ENCODE measurements at places on chromosomes 7 and 10.

DNA sequence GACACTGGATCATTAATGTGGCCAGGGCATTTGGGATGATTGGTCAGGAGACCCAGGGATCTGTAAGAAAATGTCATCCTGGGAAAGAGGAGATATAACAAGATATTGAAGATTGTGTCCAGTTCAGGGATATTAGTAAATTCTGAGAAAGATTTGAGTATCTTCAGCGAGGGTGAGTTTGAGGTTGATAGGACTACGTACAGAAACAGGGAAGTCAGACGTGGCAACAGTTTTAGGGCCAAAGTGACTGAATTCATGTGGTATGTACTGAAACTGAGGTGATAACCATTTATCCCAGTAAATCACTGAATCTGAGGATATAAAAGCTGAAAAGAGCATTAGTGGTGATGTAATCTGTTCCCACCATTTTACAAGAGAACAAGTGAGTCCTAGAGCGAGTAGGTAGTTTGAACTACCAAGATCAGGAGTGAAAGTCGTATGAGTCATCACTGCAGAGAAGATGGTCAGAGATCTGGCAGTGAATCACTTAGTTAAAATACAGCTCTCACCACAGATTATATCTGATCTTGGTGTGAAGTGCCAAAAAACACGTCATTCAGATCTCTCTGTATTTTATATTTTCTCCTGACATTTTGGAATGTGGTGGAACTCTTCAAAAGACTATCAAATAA lies 220.5 kb downstream of the CDK14 start:
- no peaks in the 10 kb centered on the region for H3K4me1 ChIP-seq
- no peak overlapping the region for H3K4me3 ChIP-seq
- no peaks in the 10 kb centered on the region for H3K36me3 ChIP-seq
- no peak for DNase-seq
- no peaks in the 10 kb centered on the region for H3K27me3 ChIP-seq

DNA sequence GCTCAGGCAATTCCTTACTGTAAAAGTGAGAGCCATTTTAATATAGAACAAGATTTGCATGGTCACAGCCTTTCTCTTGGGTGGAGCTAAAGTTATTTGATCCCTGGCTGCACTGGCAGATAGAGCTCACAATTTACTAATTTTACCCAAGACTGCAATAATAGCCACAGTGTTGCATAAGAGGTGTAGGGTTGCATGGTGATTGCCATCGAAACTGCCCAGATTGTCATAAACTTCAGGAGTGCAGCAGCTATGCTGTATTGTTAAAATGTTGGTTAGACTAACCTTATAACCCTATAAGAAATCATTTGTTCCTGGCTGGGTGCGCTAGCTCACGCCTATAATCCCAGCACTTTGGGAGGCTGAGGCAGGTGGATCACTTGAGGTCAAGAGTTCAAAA lies 50.0 kb downstream of the VCL start:
- H3K27ac ChIP-seq: no peak overlapping the region
- no peaks in the 10 kb centered on the region for H3K36me3 ChIP-seq
- DNase-seq: no peak

DNA sequence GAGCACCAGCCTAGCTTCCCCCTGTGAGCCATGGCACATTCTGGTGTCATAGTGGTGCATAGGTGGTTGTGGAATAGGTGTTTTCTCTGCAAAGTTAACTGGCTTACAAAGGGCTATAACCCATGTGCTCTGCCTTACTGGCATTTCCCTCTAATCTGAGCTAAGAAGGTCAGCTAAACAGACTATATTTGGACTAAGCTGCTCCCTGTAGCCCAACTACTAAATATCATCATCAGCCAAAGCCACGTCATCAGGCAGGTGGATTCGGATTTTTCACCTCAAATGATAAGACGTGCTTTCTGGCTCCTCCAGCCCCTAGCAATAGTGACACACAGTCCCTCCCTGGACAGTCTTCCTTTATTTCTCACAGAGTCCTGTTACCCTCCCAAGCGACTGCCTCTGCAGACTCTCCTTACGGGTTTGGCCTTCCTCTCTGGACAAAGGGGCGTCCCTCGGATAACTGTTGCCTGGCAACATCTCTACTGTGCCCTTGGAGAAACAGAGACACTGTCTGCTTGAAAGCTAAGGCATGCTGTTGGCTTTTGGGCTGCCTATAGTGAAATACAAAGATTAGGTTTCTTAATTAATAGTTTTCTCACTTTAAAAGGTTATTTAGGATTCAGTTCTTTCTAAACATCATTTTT lies 9.1 kb downstream of the SLC13A4 start:
- H3K4me3 ChIP-seq: no peak overlapping the region
- H3K36me3 ChIP-seq: no peaks in the 10 kb centered on the region
- peaks cover 1% of the 10 kb centered on the region for H3K27me3 ChIP-seq
- no peak overlapping the region for H3K27ac ChIP-seq
- peaks cover 11% of the 10 kb centered on the region for H3K4me1 ChIP-seq

GRCh38 chr7:100489121-100489520 lies 5.4 kb downstream of the NYAP1 start:
- no peaks in the 10 kb centered on the region for H3K36me3 ChIP-seq
- peaks cover 4% of the 10 kb centered on the region for H3K4me1 ChIP-seq

DNA sequence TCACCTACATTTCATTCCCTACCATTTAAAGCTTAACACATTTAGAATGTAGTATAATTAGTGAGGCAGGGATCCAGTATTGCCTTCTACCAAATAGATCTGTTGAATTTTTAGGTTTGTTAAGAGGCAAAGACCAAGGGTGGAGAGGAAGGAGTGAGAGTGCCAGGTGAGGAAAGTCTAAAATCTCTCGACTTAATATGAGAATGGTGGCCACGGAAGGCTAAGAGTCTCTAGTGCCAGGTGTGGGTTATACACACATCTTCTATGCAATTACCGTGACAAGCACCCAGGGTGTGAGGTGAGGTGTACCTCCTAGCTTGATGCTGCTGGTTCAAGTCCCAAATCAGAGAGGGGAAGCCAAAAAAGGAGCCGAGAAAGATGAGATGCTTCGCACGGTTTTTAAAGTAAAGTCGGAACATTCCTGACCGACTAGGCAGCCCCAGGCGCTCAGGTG lies 439 bp downstream of the IQUB start:
- no peaks in the 10 kb centered on the region for H3K4me1 ChIP-seq
- H3K27me3 ChIP-seq: no peaks in the 10 kb centered on the region
- H3K36me3 ChIP-seq: no peaks in the 10 kb centered on the region

GRCh38 chr7:143222782-143223181 lies 945 bp downstream of the TAS2R40 start:
- H3K4me3 ChIP-seq: no peak overlapping the region
- H3K36me3 ChIP-seq: no peaks in the 10 kb centered on the region
- no peak for DNase-seq
- no peak overlapping the region for H3K27ac ChIP-seq
- H3K4me1 ChIP-seq: no peaks in the 10 kb centered on the region
- H3K27me3 ChIP-seq: no peaks in the 10 kb centered on the region

GRCh38 chr7:4775848-4776623 lies 613 bp downstream of the AP5Z1 start:
- no peak for DNase-seq
- H3K27me3 ChIP-seq: no peaks in the 10 kb centered on the region
- 0 out of 2 replicates have a peak, but pooled peaks cover 11% of the 10 kb centered on the region for H3K4me1 ChIP-seq
- H3K4me3 ChIP-seq: peak overlapping the region; percentile 96
- peak overlapping the region; percentile 97 for H3K27ac ChIP-seq

DNA sequence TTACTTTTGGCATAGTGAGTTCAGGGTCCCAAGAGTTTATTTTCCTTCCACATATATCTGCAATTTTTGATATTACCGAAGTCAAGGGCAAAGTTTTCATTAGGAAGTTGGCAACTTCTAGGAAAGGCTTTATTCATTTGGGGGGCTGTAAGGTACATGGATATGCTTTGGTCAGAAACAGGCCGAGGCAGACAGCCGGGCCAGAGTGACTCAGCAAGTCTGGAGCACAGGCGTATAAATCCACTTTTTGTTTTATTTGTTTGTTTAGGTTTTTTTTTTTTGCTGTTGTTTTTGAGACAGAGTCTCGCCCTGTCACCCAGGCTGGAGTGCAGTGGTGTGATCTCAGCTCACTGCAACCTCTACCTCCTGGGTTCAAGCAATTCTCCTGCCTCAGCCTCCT lies 3.7 kb downstream of the ZNF680 start:
- H3K4me3 ChIP-seq: no peak overlapping the region
- H3K4me1 ChIP-seq: no peaks in the 10 kb centered on the region
- peak overlapping the region; percentile 1 for H3K27ac ChIP-seq
- DNase-seq: no peak
- H3K27me3 ChIP-seq: no peaks in the 10 kb centered on the region
- H3K36me3 ChIP-seq: no peaks in the 10 kb centered on the region

- H3K27me3 ChIP-seq: no peaks in the 10 kb centered on the region
- H3K4me1 ChIP-seq: no peaks in the 10 kb centered on the region
- no peak overlapping the region for H3K27ac ChIP-seq
- DNase-seq: no peak
Measured at GRCh38 chr7:34190299-34190698, 285.0 kb downstream of the BMPER start.

GRCh38 chr7:46229409-46229808 lies 308.3 kb upstream of the IGFBP3 start:
- H3K27me3 ChIP-seq: no peaks in the 10 kb centered on the region
- H3K4me1 ChIP-seq: no peaks in the 10 kb centered on the region
- H3K27ac ChIP-seq: no peak overlapping the region
- H3K36me3 ChIP-seq: no peaks in the 10 kb centered on the region
- no peak overlapping the region for H3K4me3 ChIP-seq

- no peak overlapping the region for H3K4me3 ChIP-seq
- H3K27ac ChIP-seq: no peak overlapping the region
- H3K36me3 ChIP-seq: no peaks in the 10 kb centered on the region
- peak; percentile 34 for DNase-seq
Measured at GRCh38 chr10:5557799-5558771, 33.3 kb downstream of the CALML3 start.

GRCh38 chr7:157528785-157529341 lies 192.1 kb downstream of the DNAJB6 start:
- no peaks in the 10 kb centered on the region for H3K27me3 ChIP-seq
- H3K4me1 ChIP-seq: no peaks in the 10 kb centered on the region
- DNase-seq: peak; percentile 17
- no peak overlapping the region for H3K4me3 ChIP-seq
- no peaks in the 10 kb centered on the region for H3K36me3 ChIP-seq
- H3K27ac ChIP-seq: no peak overlapping the region

DNA sequence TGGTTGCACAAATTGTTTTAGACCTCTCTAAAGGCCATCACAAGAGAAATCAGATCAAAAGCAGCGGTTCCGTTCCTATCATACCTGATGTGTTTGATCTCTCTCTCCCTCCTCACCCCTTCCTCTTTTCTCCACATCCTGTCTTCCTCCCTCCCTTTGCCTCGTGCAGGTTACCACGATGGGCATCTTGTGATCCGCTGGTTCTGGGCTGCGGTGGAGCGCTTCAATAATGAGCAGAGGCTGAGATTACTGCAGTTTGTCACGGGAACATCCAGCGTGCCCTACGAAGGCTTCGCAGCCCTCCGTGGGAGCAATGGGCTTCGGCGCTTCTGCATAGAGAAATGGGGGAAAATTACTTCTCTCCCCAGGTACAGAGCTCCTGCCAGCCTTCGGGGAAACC lies 28.5 kb upstream of the STK17A start:
- H3K27me3 ChIP-seq: no peaks in the 10 kb centered on the region
- peaks cover 9% of the 10 kb centered on the region for H3K4me1 ChIP-seq
- no peak overlapping the region for H3K4me3 ChIP-seq
- DNase-seq: no peak

DNA sequence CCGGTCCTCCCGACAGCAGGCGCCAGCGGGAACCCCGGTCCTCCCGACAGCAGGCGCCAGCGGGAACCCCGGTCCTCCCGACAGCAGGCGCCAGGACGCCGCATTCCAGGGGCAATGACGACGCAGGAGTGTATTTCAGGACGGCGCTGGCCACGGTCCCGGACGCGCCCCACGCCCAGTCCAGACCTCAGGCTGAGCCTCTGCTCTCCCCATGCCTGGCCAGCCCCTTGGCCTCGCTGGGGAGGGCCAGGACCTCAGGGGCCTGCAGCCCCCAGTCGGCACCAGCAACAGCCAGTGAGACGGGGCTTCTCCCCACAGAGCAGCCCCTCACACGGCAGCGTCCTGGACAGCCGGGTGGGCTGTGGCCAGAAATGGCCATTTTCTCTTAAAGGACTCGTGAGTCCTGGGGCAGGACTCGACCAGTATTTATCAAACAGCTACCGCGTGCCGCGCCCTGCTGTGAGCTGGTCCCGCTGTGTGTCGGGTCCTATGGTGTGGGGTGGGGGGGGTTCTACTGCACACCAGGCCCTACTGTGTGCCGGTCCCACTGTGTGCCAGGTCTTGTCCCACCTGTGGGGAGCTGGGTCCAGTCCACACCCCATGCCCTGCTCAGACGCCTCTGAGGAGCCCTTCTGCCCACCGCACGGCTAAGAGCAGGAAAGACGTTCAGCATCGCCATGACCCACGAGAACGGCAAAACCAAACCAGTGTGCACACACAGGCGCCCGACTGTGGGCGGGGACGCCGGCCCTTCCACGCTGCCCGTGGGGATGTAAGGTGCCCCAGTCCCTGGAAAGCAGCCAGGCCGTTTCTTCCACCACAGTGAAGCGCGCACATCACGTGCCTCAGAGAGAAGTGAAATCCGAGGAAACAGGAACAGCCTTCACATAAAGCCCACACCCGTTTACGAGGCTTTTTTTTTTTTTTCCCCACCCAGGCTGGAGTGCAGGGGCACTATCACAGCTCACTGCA lies 33.3 kb downstream of the GET4 start:
- H3K27ac ChIP-seq: no peak overlapping the region
- H3K27me3 ChIP-seq: no peaks in the 10 kb centered on the region
- H3K36me3 ChIP-seq: no peaks in the 10 kb centered on the region
- no peak for DNase-seq
- no peaks in the 10 kb centered on the region for H3K4me1 ChIP-seq

DNA sequence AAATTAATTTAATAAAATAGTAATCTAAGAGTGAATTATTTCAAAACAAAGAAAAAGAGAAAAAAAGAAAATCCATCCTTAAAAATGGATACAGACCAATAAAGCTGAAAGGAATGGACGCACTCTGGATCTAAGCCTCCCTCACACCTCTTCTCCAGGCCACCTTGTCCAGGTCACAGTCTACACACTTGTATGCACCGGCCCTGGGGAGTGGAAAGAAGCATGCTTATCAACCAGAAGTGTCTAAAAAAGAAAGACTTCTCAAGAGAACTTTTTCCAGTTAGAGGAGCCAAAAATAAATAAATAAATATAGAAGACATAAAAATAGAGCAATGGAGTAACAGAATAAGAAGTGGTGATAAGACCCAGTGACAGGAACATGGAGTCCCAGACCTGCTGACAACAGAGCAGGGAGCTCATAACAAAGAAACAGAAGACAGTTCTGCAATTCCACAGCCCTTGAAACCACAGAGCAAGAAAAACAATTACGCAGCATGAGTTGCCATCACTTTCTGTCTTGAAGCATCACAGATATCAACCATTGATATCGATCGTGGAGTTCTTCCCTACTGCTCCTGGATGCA lies 311.7 kb upstream of the NFE2L3 start:
- H3K36me3 ChIP-seq: no peaks in the 10 kb centered on the region
- no peak for DNase-seq

DNA sequence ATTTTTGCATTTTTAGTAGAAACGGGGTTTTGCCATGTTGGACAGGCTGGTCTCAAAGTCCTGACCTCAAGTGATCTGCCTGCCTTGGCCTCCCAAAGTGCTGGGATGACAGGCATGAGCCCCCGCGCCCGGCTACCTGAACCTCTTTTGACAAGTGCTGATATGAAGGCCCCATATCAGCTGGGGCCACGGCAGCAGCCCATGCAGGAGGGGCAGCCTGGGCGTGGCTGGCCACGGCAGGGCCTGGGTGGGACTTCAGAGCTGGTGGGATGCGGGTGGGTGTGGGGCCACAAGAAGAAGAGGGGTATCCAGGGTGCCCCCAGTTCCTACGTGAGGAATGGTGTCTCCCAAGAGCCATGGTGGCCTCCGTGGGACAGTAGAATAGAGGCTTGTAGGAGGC lies 6.9 kb downstream of the LRRC27 start:
- peaks cover 11% of the 10 kb centered on the region for H3K4me1 ChIP-seq
- no peak overlapping the region for H3K4me3 ChIP-seq
- no peak for DNase-seq
- no peak overlapping the region for H3K27ac ChIP-seq

Measured in Caco-2 (cell line).